NCI-H510A treated with DMSO at 0.1 percent for 48 hours (cell line): ENCODE measurements at places on chromosomes 5 and 9.

GRCh38 chr5:117249086-117249815 lies 674.6 kb upstream of the SEMA6A start:
- DNase-seq = no peak

DNA sequence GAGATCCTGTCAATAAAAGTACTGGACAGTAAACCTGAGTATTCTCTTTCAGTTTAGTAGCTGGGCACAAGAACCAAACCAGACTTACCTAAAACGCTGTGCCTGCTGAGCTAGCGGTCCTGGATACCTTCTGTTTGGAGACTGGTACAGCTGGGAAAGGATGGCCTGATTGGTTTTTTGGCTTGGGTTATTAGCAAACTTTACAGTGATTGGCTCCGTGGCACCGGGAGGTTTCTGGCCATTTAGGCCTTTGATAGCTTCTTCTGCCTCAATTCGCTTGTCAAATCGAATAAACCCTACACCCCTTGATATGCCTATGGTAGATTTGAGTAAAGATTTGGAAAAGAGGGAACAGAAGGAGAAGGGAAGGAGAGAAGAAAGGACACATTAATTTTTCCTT lies 124.7 kb downstream of the ELAVL2 start:
- DNase-seq = no peak

DNA sequence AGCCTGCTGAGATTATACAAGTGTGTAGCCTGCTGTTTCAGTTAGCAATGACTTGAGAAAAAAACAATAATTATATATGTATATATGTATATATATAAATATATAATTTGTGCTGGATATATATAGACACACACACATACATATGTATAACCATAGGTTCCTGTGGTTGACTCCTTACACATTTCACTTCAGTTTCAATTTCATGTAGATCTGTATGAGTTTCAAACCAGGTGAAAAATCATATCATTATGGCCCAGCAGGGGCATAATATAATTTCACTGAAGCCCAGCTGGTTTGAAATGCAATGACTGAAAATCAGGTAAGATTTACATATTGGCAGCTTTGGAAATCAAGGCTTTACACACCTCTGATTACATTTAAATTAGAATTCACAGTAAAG lies 690.4 kb upstream of the CDH18 start:
- DNase-seq = no peak

- DNase-seq = no peak
These were observed 91.1 kb downstream of the BRINP1 start for GRCh38 chr9:119278171-119278570.

- DNase-seq = no peak
These were observed 15.8 kb upstream of the GLIPR2 start for GRCh38 chr9:36120705-36121104.

DNA sequence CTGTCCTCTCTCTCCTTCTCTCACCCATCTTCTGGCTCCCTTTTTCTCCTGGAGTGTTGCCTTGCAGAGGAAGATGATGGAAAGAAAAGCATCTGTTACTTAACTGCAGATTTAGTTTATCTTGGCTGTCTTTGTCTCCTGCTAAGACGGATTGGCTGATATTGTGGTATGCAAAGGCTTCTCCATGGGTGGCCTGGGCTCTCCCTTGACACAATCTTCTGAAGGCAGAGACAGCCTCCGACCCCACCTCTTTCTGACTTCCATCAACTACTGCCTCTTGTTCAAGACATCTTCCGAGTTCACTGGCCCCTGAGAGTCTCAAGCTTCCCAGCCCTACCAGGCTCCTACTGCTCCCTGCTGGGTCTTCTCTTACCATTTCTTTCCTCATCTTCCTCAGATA lies 403.7 kb downstream of the LRRC70 start:
- no peak for DNase-seq

- DNase-seq = no peak
These were observed 9.2 kb upstream of the ISL1 start for GRCh38 chr5:51373880-51374523.

DNA sequence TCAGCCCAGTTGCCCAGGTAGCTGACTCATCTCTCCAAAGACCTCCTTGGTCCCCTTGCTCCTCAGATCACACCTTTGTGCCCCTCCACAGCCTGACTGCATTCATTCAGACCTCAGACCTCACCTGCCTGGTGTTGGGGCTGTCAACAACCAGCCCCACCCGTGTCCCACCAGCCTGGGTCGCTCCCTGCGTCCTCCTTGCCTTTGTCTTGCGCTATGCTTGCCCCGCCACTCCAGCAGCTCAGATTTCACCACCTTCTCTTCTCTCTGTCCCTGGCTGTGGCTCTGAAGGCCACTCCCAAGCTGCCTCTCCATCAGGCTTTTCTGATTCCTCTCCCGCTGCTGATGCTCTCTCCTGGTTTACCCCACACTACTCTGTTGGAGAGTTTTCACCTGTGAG lies 103.5 kb downstream of the MVB12B start:
- peak; percentile 49 for DNase-seq

DNA sequence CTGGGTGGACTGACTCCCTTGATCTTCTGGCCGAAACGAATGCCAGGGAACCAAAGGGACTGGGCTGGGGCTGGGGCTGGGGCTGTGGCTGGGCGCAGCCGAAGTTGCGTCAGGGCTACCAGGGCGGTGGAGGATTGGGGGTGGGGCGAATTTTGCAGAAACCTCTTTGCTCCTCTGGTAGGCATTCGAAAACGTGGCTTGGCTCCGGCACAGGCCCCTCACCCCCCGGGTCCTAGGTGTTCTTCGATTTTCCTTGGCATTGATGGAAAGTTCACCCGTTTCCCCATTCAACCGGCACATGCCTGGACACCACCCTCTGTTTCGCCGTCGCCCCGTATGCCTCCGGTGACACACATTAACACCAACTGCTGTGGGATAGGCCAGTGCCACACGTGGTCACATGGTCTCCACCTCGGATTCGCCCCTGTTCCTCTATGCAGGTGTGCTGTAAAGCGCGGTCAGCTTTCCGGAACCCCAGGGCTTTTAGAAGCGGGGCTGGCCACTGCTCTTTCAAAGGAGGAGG lies 477.1 kb downstream of the SPATA31A7 start:
- no peak for DNase-seq

DNA sequence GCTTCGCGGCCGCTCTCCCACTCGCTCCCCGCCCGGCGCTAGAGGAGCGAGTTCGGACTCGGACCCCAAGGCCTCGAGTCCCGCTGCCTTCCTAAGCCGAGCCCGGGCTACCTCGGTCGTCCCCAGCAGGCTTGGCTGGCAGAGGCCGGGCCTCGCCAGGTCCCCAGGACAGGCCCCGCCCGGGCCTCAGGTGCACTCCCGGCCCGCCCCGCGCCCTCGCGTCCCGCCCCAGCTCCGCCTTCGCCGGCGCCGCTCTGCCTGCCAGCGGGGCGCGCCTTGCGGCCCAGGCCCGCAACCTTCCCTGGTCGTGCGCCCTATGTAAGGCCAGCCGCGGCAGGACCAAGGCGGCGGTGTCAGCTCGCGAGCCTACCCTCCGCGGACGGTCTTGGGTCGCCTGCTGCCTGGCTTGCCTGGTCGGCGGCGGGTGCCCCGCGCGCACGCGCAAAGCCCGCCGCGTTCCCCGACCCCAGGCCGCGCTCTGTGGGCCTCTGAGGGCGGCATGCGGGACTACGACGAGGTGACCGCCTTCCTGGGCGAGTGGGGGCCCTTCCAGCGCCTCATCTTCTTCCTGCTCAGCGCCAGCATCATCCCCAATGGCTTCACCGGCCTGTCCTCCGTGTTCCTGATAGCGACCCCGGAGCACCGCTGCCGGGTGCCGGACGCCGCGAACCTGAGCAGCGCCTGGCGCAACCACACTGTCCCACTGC lies at the start of gene SLC22A5:
Gene SLC22A5, plus strand, starts transcription at position 237 of the 707 bp plus-strand sequence. Its CDS starts 263 bp downstream, at position 500.
- DNase-seq = peak; percentile 56

- no peak for DNase-seq
These were observed 30.4 kb downstream of the HTR1A start for GRCh38 chr5:63931836-63932235.

- no peak for DNase-seq
These were observed 129.9 kb downstream of the TLE4 start for GRCh38 chr9:79701651-79702050.

GRCh38 chr9:124017051-124017928 lies 5.7 kb downstream of the LHX2 start:
- no peak for DNase-seq

DNA sequence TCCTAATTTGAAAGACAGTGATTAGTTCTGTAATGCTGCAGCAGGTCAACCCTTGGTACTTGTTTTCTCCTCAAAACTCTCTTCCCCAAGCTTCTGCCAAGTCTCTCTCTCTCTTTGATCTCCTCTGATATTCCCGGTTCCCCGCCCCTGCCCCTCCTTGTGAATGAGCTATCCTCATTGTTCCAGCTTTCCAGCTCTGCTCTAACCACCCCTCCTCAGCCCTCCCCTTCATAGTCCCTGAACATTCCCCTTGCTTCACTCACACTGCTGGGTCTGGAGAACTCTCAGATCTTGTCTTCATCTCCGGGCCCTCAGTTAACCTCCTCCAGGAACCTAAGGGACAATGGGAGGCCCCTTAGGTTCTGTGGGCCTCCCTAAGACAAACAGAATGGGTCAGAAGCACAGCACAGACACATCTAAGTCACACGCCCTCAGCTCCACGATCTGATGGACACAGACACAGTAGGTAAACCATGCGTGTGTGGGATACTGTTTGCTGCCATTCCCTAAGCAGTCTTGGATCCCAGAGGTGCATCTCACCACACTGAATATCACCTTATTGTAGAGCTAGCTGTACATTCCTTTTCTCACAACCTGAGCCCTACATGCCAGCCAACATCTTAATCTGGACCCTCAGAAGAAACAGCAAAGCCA lies 17.4 kb upstream of the LARP1 start:
- DNase-seq = no peak

- DNase-seq = no peak
These were observed 5.4 kb upstream of the GLT6D1 start for GRCh38 chr9:135644631-135645218.

- no peak for DNase-seq
These were observed 914 bp downstream of the LCN6 start for GRCh38 chr9:136747161-136748060.

DNA sequence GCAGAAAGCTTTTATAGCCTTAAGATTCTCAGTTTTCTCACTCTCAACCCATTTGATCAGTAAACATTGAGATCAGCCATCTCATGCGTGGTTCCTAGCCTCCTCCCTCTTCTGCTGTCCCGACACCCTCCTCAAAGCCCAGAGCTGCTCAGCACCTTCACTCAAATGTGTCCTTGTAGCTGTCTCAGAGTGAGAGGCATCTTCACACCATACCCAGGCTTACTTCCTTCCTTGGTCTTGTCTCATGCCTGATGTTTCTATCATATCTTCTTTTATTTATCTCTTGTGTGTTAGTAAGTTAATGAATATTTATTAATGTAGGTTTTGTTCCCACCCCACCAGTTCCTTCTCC lies 72.4 kb upstream of the SNX2 start:
- DNase-seq = no peak

- no peak for DNase-seq
These were observed 110.7 kb downstream of the TLE1 start for GRCh38 chr9:81578606-81579005.

DNA sequence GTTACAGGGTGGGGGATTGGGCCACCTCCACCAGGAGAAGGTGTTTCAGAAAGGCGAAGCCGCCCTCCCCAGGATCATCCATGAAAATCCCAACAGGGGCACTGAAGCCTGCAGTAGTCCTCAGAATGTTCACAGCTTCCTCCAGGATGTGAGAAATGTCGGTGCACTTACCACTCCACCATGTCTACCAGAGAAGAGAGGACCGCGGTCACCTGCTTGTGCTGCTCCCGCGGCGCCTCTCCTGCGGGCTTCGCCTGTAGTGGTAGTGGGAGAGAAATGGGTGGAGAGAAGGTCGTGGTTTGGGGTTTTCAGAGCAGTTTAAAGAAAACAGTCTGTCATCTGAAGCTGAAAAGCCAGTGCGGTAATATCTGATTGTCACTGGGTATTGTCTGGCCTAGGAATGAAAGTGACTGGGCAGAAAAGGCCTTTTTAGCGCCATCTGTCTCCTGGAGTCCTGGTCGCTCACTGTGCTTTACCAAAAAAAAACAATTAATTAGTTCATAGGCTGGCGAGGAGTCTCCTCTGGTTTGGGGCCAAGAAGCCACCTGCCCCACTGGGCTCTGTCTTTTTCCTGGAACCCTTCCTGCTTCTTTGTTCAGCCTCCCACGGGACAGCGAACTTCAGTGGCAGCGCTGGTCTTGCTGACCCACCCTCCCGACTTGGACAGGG lies 23.0 kb upstream of the PPP1R26 start:
- no peak for DNase-seq

DNA sequence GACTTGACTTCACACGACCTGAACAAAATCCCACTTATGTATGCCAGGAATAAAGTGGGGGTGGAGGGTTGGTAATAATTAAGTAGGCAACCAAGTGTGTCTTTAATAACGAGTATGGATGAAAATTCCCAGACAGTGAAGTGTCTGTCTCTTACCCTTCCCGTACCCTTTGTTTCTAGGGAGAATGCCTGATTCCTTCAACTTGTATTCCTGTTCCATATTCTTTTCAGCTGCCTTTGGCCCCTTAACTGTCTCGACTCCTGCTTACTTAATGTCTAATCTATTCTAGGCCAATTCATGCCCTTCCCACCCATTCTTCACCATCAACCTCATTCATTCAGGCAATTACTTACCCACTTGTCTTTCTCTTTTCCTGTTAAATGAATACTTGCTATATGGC lies 380.5 kb downstream of the RAB3C start:
- no peak for DNase-seq

DNA sequence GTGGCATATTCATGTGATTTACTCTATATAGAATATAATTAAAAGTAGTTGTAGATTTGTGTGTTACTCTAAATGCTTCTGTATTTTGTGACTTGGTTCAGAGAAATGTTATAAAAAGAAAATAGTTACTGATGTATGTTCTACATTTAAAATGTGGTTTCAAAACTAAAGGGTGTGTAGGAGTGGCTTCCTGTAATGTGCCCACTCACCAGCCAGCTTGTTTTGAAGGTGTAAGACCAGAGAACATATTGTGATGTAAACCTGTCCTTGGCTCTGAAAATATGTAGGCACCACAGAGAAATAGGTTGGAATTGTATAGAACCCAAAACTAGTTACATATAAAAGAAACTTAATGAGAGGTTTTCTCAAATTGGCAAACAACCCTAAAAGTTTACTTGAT lies 51.2 kb upstream of the ARRDC3 start:
- no peak for DNase-seq

- no peak for DNase-seq
These were observed 195.7 kb upstream of the TUT7 start for GRCh38 chr9:86549920-86550319.
